ENCODE measurements at places on chromosomes 7 and 10. TPM values are rescaled to one million over a fixed set of nuclear protein-coding genes. Genes with fewer than 3 reads are reported as not detected.

DNA sequence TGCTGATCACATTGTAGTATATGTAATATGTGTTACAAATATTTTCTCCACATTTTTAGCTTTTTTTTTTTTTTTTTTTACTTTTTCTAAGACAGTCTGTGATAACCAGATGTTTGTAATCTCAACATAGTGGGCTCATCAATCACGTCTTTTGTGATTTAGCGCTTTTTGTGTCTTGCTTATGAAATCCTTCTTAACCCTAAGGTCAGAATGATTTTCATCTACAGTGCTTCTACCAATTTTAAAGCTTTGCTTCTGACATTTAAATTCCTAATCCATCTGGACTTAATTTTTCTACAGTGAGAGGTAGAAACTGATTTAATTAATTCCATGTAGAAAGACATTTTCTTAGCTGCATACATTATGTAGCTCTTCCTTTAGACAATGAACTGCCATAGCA lies 626.4 kb downstream of the TNS3 start:
- DNase-seq, result no peak

- DNase-seq, result peak; percentile 54
These were observed 1.4 kb downstream of the NDUFB8 start for GRCh38 chr10:100528123-100528886.

DNA sequence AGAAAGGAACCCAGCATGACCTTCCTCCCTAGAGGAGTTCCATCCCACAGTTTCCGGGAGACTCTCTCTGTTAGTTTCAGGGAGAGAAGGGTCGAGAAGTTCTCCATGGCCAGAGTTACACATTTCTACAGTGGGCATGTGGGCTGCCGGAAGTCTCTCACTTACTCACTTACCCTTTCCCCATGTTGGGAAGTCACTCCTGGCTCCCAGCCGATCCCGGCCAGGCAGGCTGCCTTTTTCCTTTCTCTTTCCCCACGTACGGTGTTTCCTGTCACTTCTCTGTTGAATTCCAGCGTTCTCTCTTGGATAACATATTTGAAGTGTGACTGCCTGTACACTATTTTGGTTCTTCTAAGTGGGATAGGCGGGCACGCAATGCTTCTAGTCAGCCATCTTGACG lies 3.5 kb downstream of the TEX36 start:
- DNase-seq, result no peak

- no peak for DNase-seq
These were observed 567.5 kb downstream of the DNAJB6 start for GRCh38 chr7:157904211-157904865.

The FZD1 gene
- 0.29 TPM for total RNA-seq

Measured in activated naive CD4-positive, alpha-beta T cell treated with anti-CD3 and anti-CD28 coated beads for 36 hours (primary cell).